ENCODE measurements at places on chromosomes 7 and 10. TPM values are rescaled to one million over a fixed set of nuclear protein-coding genes. Genes with fewer than 3 reads are reported as not detected.

The RPEL1 gene
- total RNA-seq = 0.33 TPM

The LFNG gene
- 22.9 TPM for total RNA-seq

The PRTFDC1 gene
- total RNA-seq = 10.9 TPM

The ZNF511 gene
- total RNA-seq = 31.9 TPM

The NKX2-3 gene
- not detected for total RNA-seq

The METTL27 gene
- total RNA-seq = 0.98 TPM

The PNLIPRP3 gene
- total RNA-seq = not detected

The GHRHR gene
- not detected for total RNA-seq

The LRRD1 gene
- under 0.01 TPM for total RNA-seq

The MMD2 gene
- not detected for total RNA-seq

The LBX1 gene
- not detected for total RNA-seq

The GJD4 gene
- total RNA-seq = not detected

The AVPI1 gene
- total RNA-seq = 2.9 TPM

The PAX4 gene
- not detected for total RNA-seq

The AKR1C1 gene
- total RNA-seq = 7.8 TPM

The SPDYE3 gene
- total RNA-seq = not detected

The SLC13A4 gene
- total RNA-seq = not detected

The TRIM50 gene
- total RNA-seq = not detected

The CRYGN gene
- not detected for total RNA-seq

The SPAM1 gene
- total RNA-seq = not detected

The NUTM2E gene
- 0.38 TPM for total RNA-seq

The WASL gene
- total RNA-seq = 19.6 TPM

The GNG11 gene
- total RNA-seq = 284 TPM

The GLI3 gene
- total RNA-seq = 3.6 TPM

The COMMD3 gene
- 35.5 TPM for total RNA-seq

The WEE2 gene
- total RNA-seq = not detected

The CNPY1 gene
- not detected for total RNA-seq

The PRLHR gene
- not detected for total RNA-seq

The CALHM2 gene
- 19.9 TPM for total RNA-seq

The DPYSL4 gene
- 47.4 TPM for total RNA-seq

The MKX gene
- not detected for total RNA-seq

The HOXA9 gene
- total RNA-seq = 18.2 TPM

The KEL gene
- total RNA-seq = not detected

The SPRN gene
- not detected for total RNA-seq

The LIPJ gene
- not detected for total RNA-seq

The ZNF804B gene
- total RNA-seq = not detected

The MGAM2 gene
- not detected for total RNA-seq

The ADAM22 gene
- total RNA-seq = 0.86 TPM

The AGAP9 gene
- 4.3 TPM for total RNA-seq

Measured in vein endothelial cell (primary cell).